ENCODE measurements at places on chromosomes 2 and 18. TPM values are rescaled to one million over a fixed set of nuclear protein-coding genes. Genes with fewer than 3 reads are reported as not detected.

CCDC102B gene
- total RNA-seq = 78.8 TPM

HDHD2 gene
- total RNA-seq = 36.2 TPM

IL1A gene
- total RNA-seq = 1.3 TPM

PSMA8 gene
- not detected for total RNA-seq

UGT1A10 gene
- not detected for total RNA-seq

DNA sequence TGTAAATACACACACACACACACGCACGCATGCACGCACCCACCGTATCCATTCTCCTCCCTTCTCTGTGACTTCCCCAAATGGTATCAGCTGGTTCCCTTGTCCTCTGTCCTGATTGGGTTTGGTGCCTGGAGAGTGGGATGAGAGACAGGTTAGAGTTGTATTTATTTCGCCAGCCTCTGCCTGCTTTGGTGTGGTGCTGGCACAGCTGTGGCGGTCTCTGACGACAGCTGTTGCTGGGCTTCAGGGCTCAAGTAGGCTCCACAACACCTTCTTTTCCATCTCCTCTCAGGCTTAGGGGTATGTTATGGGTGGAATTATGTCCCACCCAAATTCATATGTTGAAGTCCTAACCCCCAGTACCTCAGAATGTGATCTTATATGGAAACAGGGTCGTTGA is 94.9 kb upstream of the ITGA6 start:
- DNase-seq = no peak
- H3K27ac ChIP-seq = no peak overlapping the region
- no peak overlapping the region for H3K4me3 ChIP-seq

DNA sequence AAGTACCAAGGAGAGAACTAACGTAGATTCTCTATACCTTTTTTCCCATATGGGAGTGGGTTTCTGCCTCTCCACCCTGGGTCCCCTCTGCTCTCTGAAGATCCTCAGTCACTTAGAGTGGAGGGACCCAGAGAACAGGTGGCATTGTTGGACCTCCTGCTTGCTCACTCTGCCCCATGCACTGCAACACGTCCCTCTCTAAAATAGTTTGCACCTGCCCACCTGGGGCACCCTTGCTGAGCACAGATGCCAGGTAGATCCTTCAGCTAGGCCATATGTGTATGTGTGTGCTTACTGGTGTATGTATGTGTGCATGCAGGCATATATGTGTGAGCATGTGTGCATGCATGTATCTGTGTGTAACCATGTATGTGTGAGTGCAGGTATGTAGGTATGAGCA is 2.2 kb downstream of the IL36RN start:
- H3K27me3 ChIP-seq = peaks cover 4% of the 10 kb centered on the region
- DNase-seq = no peak
- H3K36me3 ChIP-seq = no peaks in the 10 kb centered on the region
- no peak overlapping the region for H3K4me3 ChIP-seq

DNA sequence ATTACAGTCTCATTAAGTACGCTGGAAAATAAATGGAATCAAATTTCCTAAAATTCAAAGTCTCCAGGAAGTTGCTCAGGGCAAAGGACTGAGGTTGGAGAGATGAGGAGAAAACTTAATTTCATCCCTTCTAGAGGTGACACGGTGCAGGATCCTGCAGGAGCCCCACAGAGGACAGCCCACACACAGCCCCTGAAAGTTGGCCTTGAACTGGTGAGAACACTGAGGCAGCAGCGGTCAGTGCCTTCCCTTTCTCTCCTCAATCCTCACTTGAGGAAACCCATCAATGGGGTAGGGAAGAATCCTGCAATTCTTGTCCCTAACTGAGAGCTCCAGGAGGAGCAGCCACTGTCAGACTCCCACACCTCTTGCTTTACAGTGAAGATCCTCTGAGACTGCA is 37.5 kb downstream of the LOXHD1 start:
- no peaks in the 10 kb centered on the region for H3K4me1 ChIP-seq
- no peak overlapping the region for H3K27ac ChIP-seq
- H3K36me3 ChIP-seq = no peaks in the 10 kb centered on the region
- no peaks in the 10 kb centered on the region for H3K27me3 ChIP-seq
- H3K4me3 ChIP-seq = no peak overlapping the region
- no peak for DNase-seq

GRCh38 chr2:54954705-54955357 is 95.4 kb downstream of the RTN4 start:
- H3K4me1 ChIP-seq = no peaks in the 10 kb centered on the region
- no peak for DNase-seq
- no peak overlapping the region for H3K4me3 ChIP-seq
- H3K36me3 ChIP-seq = no peaks in the 10 kb centered on the region
- H3K27ac ChIP-seq = no peak overlapping the region

- no peaks in the 10 kb centered on the region for H3K27me3 ChIP-seq
- no peaks in the 10 kb centered on the region for H3K36me3 ChIP-seq
- no peak for DNase-seq
Observed at GRCh38 chr18:59706499-59706898, 9.3 kb upstream of the CCBE1 start.

- H3K4me1 ChIP-seq = peaks cover 14% of the 10 kb centered on the region
- H3K27ac ChIP-seq = peak overlapping the region; percentile 96
- DNase-seq = peak; percentile 95
- H3K4me3 ChIP-seq = no peak overlapping the region
- no peaks in the 10 kb centered on the region for H3K36me3 ChIP-seq
Observed at GRCh38 chr2:110101280-110101844, 14.3 kb downstream of the MALL start.

GRCh38 chr2:209771474-209772289 is at the start of gene UNC80:
Gene UNC80 (plus strand): TSS chr2:209771832. CDS start chr2:209772073, 241 bp downstream.
- no peaks in the 10 kb centered on the region for H3K4me1 ChIP-seq
- peak; percentile 88 for DNase-seq
- no peak within 1 kb of the TSS for H3K4me3 ChIP-seq
- no peak within 1 kb of the TSS for H3K27ac ChIP-seq
- peaks cover 5% of the 10 kb centered on the region for H3K27me3 ChIP-seq

- DNase-seq = no peak
- H3K4me1 ChIP-seq = peaks cover 7% of the 10 kb centered on the region
- no peaks in the 10 kb centered on the region for H3K36me3 ChIP-seq
- H3K27me3 ChIP-seq = no peaks in the 10 kb centered on the region
Observed at GRCh38 chr2:109131777-109132176, 2.8 kb downstream of the SH3RF3 start.

- no peaks in the 10 kb centered on the region for H3K36me3 ChIP-seq
- DNase-seq = no peak
- no peaks in the 10 kb centered on the region for H3K4me1 ChIP-seq
- H3K27me3 ChIP-seq = no peaks in the 10 kb centered on the region
Observed at GRCh38 chr2:67663776-67664175, 266.6 kb downstream of the ETAA1 start.
